ENCODE measurements at places on chromosomes 2 and 18. TPM values are rescaled to one million over a fixed set of nuclear protein-coding genes. Genes with fewer than 3 reads are reported as not detected.

Gene SERPINB12
- total RNA-seq: not detected

Gene ASB18
- not detected for total RNA-seq

Gene TUBA3E
- total RNA-seq: not detected

Gene REG3G
- not detected for total RNA-seq

Gene PDE1A
- total RNA-seq: 26.5 TPM

Gene SPDYA
- 2.3 TPM for total RNA-seq

Gene FBLN7
- total RNA-seq: 0.29 TPM

Gene GALNT5
- total RNA-seq: 81.0 TPM

Gene RBKS
- total RNA-seq: 2.5 TPM

Gene TUBB6
- total RNA-seq: 933 TPM

Gene GALNT13
- total RNA-seq: 0.17 TPM

Gene TLX2
- 0.58 TPM for total RNA-seq
